Activated T-cell treated with anti-CD3 and anti-CD28 coated beads for 48 hours (primary cell): ENCODE measurements at places on chromosomes 6 and 20.

DNA sequence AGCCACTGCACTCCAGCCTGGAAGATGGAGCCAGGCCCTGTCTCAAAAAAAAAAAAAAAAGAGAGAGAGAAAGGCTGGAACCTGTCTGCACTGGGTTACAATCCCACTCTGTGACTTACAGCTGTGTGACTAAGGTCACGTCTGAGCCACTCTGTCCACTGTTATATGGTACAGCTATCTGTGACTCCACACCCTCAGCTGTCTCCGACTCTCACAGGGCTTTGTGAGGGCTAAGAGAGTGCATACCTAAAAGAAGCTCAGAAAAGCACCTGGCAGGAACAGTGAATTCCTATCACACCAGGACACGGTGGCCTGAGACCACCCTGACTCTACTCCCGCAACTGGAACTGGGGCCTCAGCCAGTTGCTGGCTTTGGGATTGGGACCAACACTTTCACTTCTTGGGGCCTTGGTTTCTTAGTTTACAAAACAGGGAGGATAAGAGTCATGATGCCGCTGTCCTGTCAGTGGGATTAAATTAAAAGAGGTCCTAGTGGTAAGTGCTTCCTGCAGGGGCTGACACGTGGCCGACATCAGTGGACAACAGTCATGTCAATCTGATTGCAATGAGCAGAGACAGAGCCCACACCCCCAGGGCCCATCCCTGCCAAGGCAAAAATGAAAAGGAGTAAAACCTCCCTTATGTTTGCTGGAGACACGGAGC, 5.7 kb upstream of the CD93 start:
- no peak for DNase-seq

- no peak for DNase-seq
Measured at GRCh38 chr6:87718662-87719433, 16.8 kb upstream of the AKIRIN2 start.

GRCh38 chr6:15689586-15690482, 27.0 kb upstream of the DTNBP1 start:
- DNase-seq = no peak

GRCh38 chr6:132964868-132965382, 150.6 kb downstream of the RPS12 start:
- DNase-seq = no peak

GRCh38 chr6:37158508-37158907, 11.4 kb upstream of the PIM1 start:
- DNase-seq = no peak

DNA sequence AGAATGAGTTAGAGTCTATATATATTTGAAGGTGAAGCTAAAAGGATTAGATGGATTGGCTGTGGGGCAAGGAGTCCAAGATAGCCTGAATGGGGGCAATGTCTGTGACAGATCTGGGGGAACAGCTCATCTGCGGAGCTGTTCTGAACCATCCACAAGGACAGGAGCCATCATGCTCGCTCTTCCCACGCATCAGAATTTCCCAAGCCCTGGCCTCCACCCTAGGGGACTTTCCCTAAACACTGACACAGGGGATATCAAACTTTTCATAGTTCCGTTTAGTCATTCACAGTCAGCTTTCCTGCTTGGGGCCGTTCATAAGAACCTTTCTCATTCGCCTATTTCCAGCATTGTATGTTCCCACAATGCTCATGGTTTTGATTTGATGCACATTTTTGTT, 37.6 kb upstream of the CCN6 start:
- peak; percentile 63 for DNase-seq

GRCh38 chr20:53751620-53752318, 158.1 kb upstream of the ZNF217 start:
- no peak for DNase-seq

GRCh38 chr20:42474646-42475045, 715.1 kb downstream of the PTPRT start:
- DNase-seq = no peak

- no peak for DNase-seq
Measured at GRCh38 chr6:154951345-154952200, 43.5 kb upstream of the TIAM2 start.

GRCh38 chr6:16471222-16471909, 233.0 kb downstream of the GMPR start:
- DNase-seq = no peak

GRCh38 chr20:47231382-47232039, 125.0 kb downstream of the ZMYND8 start:
- no peak for DNase-seq

DNA sequence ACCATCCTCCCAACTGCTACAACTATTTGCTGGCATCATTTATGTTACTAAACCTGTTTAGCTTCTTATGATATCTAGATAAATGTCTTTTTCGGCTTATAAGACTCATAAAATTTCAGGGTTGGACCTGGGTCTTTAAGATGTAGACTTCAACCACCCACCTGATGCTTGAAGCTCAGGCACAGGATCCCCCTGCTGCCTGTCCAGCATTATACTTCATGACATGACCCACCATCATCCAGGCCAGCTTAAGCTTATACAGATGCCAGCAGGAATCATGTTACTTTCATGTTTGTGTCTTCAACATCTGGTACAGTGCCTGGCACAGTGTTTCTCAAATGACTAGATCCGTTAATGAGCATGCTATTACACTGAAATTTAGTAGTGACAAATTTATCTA, 47.4 kb downstream of the SLC17A5 start:
- DNase-seq = no peak

DNA sequence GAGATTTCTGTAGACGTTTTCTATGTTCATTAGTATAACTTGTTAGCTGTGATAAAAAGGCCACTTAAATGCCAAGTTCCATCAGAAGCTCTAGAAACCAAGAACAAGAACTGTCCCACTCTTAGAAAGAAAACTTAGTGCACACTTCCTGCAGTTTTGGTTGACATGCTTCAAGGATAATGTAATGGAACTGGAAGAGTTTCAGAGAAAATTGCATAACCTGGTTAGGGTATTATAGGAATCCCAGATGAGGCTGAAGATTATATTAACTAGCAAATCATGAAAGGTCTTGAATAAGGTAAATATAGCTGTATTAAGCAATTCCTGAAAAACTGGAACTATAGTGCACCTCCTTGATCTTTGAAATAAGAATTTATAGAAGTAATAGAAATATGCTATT, 1.8 kb upstream of the PHACTR2 start:
- DNase-seq = no peak

DNA sequence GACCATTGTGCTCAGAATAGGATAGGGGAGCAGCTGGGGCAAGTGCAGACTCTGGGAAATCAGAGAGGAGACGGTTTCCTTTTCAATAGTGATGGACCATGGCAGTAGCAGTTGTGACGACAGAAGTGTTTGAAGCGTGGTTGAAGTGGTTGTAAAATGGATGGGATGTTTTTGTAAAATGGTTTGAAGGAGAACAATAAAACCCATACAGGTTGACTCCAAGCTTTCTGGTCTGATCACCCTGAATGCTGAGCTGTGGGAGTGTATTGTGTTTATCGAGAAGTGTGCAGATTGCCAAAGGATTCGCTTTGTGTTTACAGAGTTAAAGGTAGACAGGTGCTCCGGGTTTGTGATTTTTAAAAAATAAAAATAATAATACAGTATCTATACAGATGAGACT, 255.2 kb upstream of the SULF2 start:
- DNase-seq = no peak

DNA sequence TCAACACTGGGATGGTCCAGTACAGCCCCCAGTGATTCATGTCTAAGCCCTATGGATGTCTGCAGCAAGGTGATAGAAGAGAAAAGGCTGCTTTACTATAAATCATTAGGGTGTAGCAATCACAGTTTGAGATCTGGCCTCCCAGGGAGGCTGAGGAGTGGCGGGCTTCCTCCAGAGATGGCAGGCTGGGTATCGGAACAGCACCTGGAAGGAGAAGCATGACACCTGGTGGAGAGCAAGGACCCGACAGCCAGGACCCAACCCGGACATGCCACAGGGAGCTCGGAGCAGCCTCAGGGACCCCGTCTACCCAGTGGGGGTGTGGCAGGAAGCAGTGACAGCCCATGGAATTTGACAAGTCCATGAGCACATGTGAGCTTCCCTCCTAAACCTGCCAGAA, 114.8 kb upstream of the CD93 start:
- DNase-seq = no peak

- DNase-seq = no peak
Measured at GRCh38 chr6:163599136-163599535, 184.6 kb downstream of the QKI start.

- no peak for DNase-seq
Measured at GRCh38 chr6:116168148-116168547, 42.2 kb upstream of the COL10A1 start.

- no peak for DNase-seq
Measured at GRCh38 chr20:48763216-48763914, 64.4 kb downstream of the PREX1 start.

DNA sequence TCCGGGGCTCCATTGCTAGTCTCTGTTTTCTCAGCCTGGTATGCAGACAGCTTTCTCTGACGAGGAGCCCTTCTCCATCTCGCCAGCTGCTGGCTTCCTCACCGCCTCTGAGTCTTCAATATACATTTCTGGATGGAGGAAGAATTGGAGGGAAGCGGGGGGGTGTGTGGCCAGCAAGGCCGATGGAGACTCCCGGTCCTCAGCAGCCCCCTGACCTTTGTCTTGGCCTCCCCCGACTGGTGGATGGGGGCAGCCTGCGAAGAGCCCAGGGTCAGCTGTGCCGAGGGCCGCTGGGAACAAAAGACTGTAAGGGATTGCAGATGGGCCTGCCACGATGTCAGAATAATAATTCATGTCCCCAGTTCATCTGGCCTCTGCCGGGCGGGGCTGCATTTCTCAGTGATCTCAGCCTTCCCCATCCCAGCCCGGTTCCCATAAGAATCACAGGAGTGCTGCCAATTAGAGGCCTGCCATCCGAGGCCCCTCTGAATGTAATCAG, 54.3 kb upstream of the STX16 start:
- DNase-seq = no peak

- no peak for DNase-seq
Measured at GRCh38 chr6:133326584-133326983, 85.4 kb downstream of the EYA4 start.

GRCh38 chr6:129542705-129543104, 167.3 kb downstream of the ARHGAP18 start:
- no peak for DNase-seq

DNA sequence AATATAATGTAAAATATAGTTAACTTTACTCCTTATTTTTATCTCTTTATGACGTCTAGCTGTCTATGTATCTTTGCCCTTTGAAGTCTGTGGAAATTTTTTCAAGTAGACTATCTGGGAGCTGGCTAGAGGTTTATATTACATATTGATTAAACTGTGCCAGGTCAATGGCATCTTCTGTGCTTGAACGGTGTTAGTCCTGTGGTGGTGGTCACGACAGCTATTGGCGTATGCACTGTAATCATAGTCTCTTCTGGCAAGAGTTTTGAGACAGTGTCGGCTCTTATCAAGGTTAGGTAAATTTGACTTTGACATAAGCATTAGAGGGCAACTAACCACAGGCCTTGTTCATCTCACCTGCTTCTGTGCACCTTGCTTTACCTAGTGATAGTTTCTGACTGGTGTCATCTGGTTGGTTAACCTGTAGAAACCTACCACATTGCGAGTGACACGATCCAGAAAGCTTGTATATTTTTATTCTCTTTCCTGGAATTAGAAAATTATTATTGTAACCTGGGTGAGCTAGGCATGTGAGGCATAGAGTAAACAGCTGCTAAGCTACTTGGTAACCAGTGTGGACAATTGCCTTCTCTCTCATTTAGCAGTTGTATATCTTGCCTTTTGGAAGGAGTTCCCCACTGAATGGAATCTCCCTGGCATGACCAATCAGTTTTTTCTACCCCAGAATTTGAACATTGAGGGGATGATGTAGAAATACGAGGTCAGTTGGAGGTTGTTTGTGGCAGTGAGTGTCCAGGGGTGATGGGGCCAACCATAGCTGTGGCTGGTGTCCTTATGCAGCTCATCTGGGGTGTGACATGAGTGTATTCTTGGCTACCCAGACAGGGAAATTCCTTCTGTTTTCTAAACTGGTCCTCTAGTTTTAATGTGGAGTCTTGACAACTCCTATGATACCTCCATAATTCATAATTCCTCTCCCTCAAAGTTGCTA, 45.9 kb downstream of the SH3BGRL2 start:
- no peak for DNase-seq

DNA sequence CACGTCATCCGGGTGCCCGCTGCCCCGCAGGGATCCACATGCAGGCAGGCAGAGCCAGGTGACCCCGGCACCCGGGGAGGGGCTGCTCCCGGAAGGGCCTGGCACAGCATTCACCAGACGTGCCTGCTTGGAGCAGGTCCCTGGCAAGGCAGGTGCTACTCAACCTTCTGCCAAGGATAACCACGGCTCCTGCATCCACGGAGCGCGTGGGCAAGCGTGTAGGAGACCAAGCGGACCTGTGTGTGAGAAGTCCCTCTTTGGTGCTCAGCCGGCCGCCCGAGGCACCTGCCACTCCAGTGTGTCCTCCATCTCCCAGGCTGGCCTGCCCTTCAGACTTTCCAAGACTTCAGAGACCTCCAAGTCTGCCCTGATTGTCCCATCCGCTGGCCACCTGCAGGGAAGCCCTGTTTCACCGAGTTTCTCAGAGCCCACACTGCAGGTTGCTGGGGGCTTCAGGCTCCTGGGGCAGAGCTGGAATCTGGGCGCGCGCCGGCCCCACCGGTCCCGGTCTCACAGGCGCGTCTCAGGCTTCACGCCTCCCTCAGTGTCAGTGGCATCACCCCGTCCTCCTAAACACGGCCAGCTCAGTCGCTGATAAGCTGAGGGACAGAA, 124.3 kb downstream of the DLL1 start:
- DNase-seq = no peak

DNA sequence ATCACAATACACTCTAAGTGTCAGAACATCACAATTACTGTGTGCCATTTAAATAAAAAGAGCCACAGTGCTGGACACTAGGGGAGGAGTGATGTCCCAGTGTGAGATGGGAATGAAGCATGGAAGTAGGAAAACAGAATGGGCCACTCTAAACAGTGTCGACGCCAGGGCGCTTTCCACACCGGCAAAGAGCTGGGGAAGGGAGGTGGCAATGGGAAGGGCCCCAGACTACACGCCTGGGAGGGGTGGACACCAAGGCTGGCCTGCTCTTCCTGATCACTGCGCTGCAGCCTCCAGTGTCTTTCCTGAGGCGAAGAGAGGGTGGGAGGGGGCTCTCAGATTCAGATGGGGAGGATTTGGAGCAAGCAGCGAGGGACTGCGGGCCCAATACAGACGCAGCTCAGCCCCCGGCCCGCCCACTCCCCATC, 75.9 kb downstream of the ERMARD start:
- DNase-seq = no peak

- no peak for DNase-seq
Measured at GRCh38 chr20:21338291-21338690, 35.2 kb downstream of the XRN2 start.

DNA sequence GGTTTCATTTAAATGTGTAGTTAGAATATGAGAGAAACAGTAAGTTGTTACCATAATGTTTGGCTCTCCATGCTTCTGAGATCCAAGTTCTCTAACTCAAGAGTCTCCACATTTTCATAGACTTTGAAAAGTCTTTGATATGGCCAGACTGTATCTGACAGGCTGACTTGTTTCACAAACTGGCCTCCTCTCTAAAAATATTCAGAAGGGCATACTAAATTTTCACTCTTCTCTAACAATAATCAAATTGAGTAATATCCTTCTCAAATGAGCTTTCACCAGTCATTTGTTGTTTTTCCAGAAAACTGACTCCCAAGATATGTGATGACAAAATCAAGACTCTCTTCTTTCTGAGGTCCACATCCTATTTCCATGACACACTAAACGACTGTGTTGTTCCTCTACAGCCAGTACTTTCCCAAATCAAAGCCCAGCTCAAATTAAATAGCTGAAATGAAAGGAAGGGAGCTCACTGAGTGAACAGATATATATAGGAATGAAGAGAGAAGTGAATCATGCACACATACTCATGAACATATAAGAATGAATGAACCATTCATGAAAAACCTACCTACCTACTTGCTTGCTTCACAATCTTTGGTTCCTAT, 15.1 kb downstream of the HIVEP2 start:
- no peak for DNase-seq
